D721Med (cell line): ENCODE measurements at places on chromosomes 5 and 9.

- no peak for DNase-seq
Observed at GRCh38 chr9:106284296-106284695, 578.7 kb upstream of the ZNF462 start.

DNA sequence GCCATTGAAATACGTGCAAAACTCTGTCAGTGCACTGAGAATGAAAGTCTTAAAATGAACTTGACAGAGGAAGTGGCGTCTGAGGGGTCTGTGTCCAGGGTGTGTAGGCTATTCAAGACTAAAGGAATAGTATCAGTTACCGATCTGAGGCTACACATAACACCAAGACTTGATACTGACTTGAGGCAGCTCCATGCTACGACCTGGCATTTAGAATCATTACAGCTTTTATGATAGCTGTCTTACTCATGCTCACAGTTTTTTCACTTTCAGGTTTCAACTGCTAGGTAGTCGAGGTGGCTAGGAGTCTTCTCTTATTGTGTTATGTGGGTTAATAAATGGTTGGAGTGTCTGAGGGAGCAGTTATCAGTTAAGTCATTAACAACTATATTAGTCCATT is 92.8 kb upstream of the SLCO6A1 start:
- no peak for DNase-seq

DNA sequence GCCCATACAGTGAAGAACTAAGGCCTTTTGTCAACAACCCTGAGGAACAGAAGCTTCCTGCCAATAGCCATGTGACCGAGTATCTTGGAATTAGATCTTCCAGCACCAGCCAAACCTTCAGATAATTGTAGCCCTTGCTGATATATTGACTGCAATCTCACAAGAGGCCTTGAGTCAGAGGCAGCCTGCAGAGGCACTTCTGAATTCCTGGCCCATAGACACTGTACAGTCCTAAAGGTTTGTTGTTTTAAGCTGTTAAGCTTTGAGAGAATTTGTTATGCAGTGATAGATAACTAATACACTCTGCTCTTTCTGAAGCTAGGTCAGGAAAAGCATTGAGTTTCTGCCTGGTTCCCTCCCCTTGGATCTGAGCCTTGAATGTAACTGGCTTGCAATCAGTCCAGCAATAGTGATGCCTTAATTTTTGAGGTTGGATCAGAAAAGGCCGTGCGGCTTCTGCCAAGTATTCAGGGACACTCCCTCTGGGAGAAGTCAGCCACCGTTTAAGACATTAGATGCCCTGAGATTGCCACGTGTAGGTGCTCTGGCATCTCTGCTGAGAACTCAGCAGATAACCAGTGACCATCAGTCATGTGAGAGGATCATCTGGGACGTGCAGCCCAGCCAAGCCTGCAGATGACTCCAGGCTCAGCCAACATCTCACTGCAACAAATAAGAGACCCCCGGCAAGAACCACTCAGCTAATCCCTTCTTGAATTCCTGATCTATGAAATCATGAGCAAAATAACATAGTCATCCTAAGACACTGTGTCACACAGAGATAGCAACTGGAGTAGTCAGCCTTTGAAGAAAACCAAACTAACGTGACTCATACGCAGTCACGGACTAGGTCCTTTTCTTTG is 126.8 kb upstream of the STC2 start:
- DNase-seq: no peak

- no peak for DNase-seq
Observed at GRCh38 chr9:109715344-109715743, 64.7 kb upstream of the PALM2AKAP2 start.

DNA sequence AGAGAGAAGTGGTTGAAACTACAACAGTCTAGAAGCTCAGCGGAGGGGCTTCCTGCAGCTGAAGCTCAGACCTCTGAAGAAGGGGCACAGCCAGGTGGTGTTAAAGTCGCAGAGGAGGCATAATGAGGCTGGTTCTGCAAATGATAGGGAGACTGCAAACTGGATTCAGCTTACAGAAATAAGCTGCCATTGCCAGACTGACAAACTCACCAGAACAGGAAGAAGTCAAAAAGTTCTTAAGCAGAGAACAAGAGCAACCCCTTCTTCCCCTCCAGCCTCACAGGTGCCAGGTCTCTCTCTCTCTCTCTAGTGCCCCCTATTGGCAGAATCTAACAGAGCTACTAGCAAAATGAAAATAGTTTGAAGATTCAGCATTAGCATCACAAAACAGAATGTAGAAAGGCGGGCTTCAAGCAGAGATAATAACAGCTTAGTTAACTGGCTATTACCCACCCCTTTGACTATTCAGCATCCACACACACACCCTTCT is 76.7 kb downstream of the GRAMD2B start:
- DNase-seq: no peak

DNA sequence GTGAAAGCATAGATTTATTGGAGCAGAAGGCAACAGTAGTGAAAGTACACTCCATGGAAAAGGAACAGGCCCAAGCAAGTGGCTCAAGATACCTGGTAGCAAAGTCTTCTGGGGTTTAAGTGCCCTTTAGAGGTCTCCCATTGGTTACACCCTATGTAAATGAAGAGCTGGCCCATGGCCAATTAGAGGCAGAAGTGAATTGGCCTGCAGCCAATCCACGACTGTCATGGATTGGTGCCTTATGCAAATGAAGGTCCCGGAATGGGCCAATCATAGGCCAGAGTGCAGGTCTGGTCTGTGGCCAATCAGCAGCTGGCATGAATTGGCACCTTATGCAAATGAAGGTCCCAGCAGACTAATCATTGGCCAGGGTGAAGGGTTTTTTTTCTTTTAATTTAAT is 64.2 kb upstream of the PCSK5 start:
- DNase-seq: no peak

- DNase-seq: no peak
Observed at GRCh38 chr9:125523681-125524080, 183.3 kb downstream of the MAPKAP1 start.

GRCh38 chr5:52693280-52693679 is 94.4 kb upstream of the ITGA1 start:
- DNase-seq: no peak

DNA sequence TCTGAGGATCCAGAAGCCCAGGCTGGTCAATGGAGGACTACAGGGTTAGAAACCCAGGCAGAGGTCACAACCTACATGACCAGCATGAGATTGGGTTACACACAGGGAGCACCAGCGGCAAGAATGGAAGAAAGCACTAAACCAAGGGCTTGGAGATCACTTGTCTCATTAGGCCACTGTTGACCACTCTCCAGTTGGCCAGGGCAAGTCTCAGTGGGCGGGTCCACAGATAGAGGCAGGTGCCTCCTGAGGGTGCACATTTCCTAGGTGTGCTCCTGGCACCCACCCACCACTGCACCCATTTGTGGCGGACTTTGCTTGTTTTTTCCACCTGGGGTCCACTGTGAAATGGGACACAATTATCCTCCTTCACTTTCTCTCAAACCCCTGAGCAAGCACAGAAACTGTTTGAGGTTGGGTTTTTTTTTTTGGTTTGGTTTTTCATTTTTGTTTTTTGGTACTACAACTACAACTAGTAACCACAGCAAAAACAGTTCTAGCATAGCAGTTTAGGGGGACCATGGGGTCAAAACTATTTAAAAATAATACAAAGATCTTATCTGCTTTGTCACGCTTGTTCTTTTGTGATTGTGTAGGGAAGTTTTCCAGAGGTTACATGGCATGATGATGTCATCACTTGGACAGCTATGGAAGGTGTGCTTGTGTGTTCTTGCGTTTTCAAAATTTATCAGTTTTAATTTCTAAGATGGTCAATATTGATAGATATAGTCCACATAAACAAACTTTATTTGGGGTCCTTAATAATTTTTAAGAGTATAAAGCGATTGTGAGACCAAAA is 6.1 kb downstream of the NPR2 start:
- DNase-seq: no peak

DNA sequence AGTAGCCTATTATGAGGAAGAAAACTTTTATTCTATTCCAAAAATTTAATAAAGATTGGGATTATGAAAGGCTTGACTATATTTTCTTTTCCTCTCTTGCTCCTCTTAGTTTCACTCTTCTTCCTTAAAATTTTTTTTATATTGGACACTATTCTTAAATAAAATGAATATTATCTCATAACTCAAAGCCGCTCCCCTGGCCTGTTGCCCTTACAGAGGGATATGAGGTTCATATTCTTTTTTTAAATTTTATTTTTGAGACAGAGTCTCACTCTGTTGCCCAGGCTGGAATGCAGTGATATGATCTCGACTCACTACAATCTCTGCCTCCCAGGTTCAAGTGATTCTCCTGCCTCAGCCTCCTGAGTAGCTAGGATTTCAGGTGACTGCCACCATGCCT is 106.8 kb upstream of the MPDZ start:
- no peak for DNase-seq

- DNase-seq: no peak
Observed at GRCh38 chr9:91944711-91945110, 5.3 kb downstream of the ROR2 start.

GRCh38 chr9:89941875-89942274 is 337.1 kb downstream of the GADD45G start:
- DNase-seq: no peak

GRCh38 chr5:124648902-124649467 is 97.5 kb downstream of the ZNF608 start:
- DNase-seq: no peak

DNA sequence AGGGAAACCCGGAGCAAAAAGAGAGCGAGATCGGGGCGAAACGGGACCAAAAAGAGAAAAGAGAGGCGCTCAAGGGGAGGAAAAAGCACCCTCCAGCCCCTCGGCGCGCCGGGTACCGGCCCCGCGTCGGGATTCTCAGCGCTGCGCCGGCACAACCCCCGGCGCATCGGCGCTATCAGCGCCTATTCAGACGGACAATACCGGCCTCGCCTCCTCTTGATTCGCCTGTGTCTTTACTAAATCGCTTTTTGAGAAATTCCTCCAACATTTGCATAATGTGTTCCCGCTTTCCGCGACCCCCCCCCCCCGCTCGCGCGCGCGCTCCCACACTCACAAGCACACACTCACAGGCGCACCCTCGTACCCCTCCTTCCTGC is 578 bp downstream of the LHX6 start:
- DNase-seq: no peak

GRCh38 chr5:119313658-119314605 is 41.9 kb upstream of the TNFAIP8 start:
- DNase-seq: no peak

DNA sequence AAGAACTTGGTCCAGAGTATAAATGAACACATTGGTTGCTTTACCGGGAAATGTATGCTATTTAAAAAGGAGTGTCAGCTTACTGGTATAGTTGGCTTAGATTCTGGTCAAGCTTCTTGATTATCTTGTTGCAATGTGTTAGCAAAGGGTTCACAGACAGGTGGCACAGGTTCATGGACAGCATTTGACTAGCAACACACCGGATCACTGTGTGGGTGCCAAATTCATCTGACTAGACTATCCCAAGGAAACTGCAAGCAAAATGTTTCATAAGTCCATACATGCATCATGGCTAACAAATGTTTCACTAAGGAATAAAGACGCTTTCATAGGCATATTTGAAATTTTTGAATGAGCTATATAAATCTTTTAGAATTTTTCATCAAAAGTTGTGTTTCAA is 274.1 kb downstream of the PLK2 start:
- DNase-seq: no peak

DNA sequence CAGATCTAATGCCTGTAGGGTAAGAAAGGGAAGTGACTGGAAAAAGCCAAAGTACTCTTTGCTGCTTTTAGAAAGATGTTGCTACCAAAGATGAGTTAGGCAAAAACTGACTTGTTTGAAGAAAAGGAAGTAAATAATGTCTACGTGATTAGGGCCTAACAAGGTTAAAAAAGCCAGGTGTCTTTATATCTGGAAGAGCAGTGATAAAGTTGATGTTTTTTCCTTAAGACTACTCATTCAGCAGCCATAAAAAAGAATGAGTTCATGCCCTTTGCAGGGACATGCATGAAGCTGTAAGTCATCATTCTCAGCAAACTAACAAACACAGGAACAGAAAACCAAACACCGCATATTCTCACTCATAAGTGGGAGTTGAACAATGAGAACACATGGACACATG is 13.5 kb upstream of the AMACR start:
- DNase-seq: no peak

DNA sequence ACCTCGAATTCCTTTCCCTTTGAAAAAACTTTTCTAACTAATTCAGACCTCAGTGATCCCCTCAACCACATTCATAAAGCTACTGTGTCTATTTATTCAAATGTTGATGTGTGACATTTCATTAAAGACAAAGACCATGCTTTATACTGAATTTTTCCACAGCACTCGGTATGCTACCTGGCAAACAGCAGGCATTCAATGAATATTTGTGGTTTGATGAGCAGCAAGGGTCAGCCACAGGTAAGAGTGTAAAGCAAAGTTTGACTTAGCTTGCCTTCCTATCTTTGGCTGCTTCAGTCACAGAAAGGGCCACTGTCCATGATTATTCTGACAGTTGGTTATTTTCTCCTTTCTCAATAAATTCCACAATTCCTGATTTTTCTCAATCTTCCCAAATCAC is 5.1 kb upstream of the CDC42SE2 start:
- no peak for DNase-seq

DNA sequence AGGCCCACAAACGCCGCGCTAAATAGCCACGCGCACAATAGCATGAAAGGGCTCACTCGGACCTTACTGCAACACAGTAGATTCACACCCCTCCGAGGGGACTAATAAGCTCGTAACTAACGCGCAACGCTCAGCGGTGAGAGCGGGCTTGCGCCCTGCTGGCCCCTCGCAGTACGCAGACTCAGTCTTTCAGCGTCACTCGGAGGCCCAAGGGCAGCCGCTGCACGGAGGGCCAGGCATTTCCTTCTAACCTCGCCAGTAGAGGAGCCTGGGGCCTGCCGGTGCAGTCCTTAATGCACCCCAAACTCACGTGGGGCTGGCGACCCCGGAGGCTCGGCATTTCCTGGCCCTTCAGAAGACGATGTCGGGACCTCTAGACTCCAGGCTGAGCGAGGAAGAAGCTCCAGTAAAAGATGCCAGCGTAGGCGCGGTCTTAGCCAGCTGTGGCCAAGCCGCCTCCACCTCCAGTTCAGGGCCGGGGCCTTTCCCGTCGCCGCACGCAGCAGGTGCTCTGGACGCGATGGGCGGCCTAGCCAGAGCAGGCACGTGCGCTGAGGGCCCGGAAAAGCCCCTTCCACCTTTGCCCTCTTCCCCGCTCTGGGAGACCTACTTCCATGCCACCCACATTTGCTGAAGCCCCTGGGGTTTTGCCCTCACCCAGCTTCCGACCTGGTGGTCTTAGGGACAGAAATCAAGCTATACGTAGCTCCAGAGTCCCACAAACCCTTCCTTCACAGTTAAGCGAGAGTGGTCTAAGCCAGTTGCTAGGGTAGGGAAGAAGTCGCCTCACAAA is 38.3 kb upstream of the TIFAB start:
- DNase-seq: no peak

DNA sequence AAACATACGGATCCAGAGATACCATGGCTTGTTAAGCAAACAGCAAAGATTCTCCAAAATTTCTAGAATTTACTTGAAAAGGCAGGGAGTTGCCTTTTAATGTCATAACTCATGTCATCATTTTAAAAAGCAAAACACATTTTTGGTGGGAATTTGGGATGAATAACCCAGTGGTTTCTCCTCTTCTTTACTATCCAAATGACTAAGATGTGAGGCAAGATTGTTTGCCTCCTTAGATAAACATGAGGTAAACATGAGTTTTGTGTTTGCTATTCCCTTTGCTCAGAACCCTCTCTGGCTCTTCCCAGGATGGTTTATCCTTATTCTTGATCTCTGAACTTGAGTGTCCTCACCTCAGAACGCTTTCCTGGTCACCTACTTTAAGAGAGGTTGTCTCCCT is 267.0 kb downstream of the EBF1 start:
- no peak for DNase-seq
